ENCODE measurements at places on chromosomes 12 and 14. TPM values are rescaled to one million over a fixed set of nuclear protein-coding genes. Genes with fewer than 3 reads are reported as not detected.

Gene KCNJ8
- 1.5 TPM for total RNA-seq

Gene ARHGEF25
- total RNA-seq = 13.6 TPM

Gene SLC2A14
- 7.4 TPM for total RNA-seq

Gene GZMB
- 1.2 TPM for total RNA-seq

Gene CHST11
- total RNA-seq = 38.7 TPM

Gene IQSEC3
- 0.07 TPM for total RNA-seq

Gene CCDC196
- total RNA-seq = not detected

Measured in K562 (cell line).